ENCODE measurements at places on chromosomes 11 and 22.
A peak's percentile ranks its signal among the peaks of the same experiment; 100 is the strongest.

DNA sequence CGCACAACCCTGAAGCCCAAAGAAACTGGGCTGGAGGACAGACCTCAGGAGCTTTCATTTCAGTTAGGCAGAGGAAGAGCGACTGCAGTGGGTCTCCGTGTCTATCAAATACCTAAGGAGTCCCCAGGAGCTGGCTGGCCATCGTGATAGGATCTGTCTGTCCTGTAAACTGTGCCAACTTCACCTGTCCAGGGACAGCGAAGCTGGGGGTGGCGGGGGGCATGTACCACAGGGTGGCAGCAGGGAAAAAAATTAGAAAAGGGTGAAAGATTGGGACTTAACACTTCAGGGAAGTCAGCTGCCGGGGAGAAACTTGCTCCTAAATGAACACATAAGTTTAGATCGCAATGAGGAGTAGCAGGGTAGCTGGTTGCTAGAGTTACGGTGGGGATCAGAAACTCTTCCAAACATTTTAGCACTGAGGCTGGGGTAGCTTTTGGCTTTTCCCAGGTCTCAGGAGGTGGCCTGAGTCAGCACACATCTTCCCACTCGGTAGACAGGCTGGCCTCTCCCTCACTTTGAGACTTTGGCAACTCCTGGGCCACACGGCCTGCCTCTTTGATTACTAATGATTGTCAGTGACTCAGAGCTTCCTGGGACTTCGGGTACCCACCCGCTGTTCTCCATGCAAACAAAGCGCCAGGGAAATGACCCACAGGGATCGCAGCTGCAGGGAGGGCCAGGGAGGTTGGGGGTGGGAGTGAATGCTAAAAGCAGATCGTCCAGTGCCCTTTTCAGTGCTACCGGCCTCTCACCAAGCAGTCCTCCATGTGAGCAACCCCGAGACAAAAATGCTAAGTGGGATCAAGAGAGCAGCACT lies 2.9 kb upstream of the MTFP1 start:
- peak; percentile 75 for DNase-seq

- no peak for DNase-seq
These were observed 152.4 kb downstream of the FCHSD2 start for GRCh38 chr11:72989727-72990126.

- DNase-seq, result no peak
These were observed 29.6 kb upstream of the FIBIN start for GRCh38 chr11:26964339-26964738.

- DNase-seq, result no peak
These were observed 127.3 kb downstream of the MORC2 start for GRCh38 chr22:30841273-30841672.

DNA sequence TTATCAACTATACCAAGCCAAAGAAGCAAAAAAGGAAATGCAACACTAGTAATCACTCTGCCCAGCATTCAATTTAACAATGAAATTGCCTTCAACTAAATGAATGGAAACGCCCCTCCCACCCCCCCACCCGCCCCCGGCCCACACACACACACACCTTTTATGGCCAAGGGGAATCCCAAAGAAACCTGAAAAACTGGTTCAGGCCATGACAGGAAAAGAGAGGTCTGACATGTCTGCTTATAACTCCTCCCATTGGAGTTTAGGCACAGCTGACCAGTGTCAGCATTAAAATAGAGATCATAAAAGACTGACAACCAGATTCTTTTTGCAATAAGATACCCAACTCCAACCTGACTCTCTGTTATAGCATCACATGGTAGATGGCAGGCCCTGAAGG lies 42.6 kb downstream of the ACER3 start:
- DNase-seq, result no peak

DNA sequence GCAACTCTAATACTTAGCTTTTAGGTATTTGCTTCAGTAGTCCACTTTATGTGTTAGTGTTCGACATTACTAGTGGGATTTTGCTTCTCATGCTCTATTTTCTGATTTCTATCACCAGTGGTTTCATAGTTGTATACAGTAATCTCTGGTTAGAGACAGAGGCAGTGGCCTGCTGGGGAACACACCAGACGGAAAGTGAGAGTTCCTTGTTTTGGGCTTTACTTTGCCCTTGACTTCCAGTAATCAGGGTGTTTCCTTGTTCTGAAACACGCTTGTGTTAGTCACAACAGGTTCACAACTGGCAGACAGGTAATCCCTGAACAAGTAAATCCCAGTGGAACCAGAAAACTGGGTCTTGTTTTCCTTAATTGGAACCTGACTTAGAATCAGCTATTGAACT lies 56.0 kb downstream of the PACS1 start:
- no peak for DNase-seq

GRCh38 chr11:6653097-6653496 lies 2.5 kb downstream of the DCHS1 start:
- DNase-seq, result no peak

DNA sequence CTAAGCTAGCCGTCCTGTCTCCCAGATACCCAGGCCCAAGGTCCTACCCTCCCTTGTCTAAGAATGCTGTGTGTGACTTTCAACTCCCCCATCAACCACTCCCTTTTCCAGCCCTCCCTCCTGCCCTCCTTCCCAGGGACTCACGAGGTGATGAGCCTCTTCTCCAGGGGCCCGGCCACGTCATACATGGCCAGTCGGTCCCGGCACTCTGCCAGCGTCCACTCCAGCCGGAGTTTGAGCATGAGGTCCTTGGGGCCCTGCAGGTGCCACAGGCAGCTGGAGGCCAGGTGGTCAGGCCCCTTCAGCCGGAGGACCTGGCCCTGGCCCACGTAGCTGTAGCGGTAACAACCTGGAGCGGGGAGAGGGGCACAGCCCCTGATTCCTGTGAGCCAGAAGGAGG lies 20.1 kb downstream of the TMPRSS6 start:
- no peak for DNase-seq

DNA sequence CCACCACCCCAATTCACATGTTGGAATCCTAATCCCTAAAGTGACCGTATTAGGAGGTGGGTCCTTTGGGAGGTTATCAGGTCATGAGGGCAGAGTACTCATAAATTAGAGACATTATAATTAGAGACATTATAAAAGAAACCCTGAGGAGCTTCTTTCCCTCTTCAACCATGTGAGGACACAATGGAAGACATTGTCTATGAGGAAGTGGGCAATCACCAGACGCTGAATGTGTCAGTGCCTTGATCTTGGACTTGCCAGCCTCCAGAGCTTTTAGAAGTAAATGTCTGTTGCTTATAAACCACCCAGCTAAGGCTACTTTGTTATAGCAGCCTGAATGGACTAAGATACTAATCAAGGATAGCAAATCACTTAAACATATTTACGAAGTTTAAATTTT lies 14.8 kb downstream of the GAB2 start:
- DNase-seq, result no peak

- no peak for DNase-seq
These were observed 832.3 kb downstream of the DLG2 start for GRCh38 chr11:84794663-84795443.

- no peak for DNase-seq
These were observed 1.3 kb downstream of the EEF1G start for GRCh38 chr11:62572431-62572830.

DNA sequence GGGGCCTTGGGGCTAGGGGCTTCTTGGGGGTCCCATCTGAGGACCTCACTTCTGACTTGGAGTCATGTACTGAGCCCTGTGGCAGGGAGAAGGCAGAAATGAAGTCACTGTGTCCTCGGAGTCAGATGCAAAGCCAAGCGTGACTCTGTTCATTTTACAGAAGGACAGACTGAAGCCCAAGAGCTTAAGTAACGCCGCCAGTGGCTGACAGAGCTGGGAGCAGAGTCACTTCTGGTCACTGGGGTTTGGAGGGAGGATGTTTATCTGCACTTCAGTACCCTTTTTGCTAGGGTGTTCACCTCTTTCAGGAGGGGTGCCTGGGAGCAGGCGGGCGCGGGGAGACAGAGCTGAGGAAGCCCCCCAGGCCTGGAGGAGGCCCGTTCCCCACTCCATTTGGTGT lies 10.7 kb downstream of the CD6 start:
- DNase-seq, result no peak

DNA sequence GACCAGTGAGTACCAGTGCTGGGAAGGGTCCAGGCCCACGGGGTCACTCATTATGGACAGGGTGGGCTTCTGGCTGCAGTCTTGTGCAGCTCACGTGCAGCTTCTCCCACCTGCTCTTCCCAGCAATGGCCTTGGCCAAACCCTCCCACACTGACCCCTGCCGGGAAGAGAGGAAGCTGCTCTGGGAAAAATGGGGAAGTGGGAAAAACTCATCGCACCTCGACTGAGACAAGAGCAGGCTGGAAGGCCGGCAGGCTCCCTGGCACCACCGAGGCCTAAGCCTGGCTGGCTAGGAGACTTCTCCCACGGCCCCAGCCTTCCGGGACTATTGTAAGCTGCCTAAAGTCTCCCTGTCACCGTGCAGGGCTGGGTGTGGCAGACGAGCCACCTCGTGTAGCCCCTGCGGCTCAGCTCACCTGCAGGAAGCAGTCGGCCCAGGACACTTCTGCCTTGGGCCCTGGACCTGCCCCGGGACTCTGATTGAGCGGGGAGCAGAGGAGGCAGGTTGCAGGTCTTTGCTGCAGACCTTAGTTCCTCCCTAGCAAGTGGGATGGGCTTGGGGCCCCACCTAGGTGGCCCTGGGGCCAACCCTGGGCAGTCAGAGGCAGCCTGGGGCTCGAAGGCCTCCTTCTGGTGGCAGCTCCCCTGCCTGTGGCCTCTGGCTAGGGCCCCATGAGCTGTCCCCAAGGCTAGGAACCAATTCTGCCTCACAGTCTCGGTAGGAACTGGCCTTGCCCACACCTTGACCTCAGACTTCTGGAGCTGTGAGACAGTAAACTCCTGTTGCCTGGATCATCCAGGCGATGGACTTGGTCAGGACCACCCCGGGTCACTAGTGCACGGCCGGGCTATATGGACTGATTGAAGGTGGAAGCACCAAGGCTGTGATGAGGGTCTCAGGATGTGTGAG lies 23.1 kb downstream of the MRGPRG start:
- DNase-seq, result peak; percentile 14

GRCh38 chr11:69304258-69304657 lies 10.3 kb downstream of the MYEOV start:
- no peak for DNase-seq

DNA sequence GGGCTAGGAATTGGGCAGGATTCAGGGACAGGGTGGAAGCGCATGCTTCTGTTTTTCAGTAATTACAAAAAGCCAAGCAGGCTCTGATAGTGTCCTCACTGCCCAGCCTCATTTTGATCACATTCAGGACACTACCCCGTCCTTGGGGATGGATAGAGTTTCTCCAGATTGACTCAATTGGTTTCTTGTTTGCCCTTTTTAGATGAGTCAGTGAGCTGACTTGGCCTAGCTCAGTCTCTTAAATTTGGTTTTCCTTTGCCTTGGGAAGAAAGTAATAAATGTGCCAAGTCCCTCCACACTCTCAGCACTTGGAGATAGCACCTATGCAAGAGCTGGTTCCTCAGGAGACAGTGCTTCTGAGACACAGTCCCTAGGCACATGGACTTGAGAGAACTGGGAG lies 25.5 kb downstream of the DKK3 start:
- no peak for DNase-seq

DNA sequence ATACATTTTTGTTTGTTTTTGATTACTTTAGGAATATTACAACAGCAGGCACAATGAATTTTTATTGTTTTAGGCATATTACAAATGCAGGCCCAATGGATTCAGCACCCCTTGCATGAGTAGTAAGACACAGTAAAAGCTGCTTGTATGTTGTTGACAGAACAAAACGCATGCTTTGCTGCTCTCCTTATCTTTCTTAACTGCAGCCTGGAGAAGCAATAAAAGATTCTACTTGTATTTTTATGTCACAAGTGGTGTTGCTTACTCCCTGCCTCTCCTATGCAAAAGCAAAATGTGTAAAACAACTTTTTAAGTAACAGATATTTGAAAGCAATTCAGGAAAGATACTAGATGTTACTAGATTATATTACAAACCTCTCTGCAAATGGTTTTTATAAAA lies 73.9 kb downstream of the TRPC6 start:
- no peak for DNase-seq

DNA sequence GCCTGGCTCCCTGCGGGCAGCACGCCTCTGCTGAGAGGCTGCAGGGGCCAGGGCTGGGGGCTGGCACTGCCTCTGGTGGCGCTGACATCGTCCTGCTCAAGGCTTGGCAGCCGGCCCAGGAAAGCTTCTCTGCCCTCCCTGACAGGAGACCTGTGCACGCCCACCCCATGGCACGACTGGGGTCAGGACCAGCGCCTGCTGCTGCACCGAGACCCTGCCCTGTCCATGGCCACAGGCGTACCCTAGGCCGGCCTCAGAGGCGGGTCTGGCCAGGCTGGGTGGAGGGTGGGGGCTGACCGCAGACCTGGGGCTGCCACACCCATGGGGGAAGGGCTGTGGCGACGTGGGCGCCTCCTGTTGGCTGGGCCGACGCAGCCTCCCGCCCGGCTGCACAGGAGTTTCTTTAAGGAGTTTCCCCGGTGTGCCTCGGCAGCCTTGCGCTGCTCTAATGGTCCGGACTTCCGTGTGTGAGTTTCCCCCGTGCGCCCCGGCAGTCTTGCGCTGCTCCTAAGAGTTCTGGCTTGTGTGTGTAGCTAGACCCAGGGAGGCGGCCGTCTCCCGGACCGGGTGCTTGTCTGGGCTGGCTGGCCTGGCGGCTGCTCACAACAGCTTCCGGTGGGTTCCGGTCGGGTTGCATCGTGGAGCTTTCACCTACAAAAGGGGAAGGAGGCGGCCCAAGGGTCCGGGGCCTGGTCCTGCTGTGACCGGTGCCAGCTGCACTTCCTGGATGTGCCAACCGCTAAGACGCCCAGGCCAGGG lies 4.6 kb downstream of the TRABD start:
- peak; percentile 66 for DNase-seq

DNA sequence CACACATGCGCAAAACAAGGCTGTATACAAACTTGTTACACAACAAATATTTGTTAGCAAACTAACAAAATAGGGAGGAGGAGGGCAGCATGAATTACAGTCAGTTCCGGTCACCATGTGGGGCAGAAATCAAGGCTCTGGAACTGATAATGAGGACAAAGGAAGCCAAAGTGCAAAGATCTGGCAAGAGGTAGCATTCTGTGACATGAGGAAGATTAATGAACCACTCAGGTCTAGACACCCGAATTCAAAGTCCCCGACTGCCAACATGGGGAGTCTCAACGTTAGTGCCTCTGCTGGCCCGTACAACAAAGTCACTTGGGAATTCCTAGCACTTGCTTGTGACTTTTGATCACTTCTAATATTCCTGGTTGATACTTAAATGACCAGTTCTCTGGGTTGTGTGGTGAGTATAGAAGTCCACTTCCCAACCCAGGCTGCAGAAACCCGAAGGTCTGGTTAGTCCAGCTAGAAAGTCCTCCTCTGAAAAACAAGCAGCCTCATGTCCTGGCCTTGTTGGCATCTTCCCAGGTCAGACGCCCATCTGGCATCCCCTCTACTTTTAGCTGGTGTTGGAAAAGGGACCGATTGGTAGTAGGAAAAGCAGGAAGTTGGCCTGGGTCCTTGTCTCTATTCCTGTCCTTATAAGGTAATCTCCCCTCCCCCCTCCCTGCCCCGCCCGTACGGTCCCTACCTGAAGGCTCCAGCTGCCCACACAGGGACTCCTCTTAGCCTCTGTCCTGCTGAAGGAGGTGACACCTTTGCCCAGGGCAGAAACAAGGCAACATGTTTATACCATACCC lies 1.6 kb downstream of the SUN2 start:
- no peak for DNase-seq

Measured in kidney capillary endothelial cell (primary cell).